Lower lobe of right lung (tissue), 2 donors: ENCODE measurements at places on chromosomes 6 and 20.

DNA sequence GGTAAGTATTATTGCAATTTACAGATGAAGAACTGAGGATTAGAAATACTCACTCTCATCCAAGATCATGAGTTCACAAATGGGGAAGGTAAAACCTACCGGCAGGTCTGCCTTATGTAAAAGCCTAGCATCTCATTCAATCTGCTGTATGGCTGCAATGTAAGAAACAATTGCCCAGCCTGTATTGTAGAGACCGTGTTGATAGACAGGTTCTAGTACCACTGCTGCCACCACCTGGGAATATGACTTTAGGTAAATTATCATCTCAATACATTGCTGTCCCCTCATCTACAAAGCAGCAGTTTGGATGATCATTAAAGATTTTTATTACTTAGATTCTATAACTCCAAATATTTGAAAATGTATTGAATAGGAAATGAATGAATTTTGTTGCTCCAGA is 23.3 kb upstream of the ARHGAP18 start:
- no peak for DNase-seq

DNA sequence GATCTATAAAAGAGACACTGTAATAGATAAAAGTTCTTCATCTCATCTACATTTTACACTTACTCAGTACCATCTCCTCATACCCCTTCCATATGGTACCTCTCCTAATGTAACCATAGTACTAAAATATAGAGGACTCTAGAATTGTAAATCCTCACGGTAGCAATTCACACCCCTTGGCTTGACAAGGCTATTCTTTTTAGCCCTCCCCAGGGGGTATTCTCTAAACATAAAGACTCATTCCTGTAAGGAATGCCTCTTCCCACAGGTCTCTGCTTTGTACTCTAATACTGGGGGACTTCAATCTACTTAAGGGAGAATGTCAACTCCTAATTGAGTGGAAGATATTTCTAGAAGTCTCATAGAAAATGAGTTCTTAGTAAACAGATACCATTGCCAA is 85.9 kb downstream of the VIP start:
- DNase-seq, result no peak

GRCh38 chr6:14275493-14275851 is 157.9 kb downstream of the CD83 start:
- no peak for DNase-seq

- DNase-seq, result peak; percentile 57
Measured at GRCh38 chr20:34708621-34709043, 4.5 kb downstream of the TP53INP2 start.

GRCh38 chr20:61303675-61304074 is 51.6 kb downstream of the CDH4 start:
- DNase-seq, result no peak

- no peak for DNase-seq
Measured at GRCh38 chr6:68633972-68634725, 933 bp upstream of the ADGRB3 start.

DNA sequence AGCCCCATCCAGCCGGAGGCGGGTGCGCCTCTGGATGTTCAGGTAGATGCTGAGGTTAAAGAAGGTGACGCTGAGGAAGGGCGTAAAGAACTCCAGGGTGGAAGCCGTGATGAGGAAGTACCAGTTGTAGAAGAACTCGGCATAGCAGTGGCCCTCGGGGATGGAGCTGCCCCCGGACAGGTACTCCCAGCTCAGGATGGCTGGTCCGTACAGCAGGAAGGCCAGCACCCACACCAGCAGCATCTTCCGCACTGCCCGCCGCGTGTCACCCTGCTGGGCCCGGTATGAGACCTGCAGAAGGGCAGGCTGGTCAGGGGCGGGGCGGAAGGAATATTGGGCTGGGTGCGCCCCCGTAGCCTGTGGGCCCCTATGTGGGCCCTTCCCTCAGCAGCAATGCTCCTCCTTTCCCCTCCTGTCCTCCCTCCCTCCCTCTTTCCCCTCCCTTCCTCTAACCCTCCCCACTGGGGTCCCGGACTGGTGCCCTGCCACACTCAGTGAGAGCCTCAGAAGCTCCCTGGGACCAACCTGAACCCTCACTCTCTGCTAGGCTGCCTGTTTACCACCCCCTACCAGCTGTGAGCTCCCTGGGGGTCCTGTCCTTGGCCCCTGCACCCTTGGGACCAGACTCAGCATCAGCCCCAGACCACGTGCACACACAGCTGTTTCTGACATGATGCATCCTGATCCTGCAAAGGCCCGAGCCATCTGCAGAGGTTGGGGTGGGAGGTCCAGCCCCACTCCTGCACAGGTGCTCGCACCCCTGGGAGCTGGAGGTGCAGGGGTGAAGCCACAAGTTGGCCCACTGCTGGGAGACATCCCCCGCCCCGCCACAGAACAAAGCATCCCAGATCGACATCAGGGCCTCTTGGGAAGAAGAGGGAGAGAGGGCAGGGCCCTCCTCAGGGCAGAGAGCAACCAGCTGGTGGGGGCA is 3.2 kb downstream of the HRH3 start:
- no peak for DNase-seq

- DNase-seq, result no peak
Measured at GRCh38 chr6:13586603-13587542, 12.5 kb downstream of the SIRT5 start.

DNA sequence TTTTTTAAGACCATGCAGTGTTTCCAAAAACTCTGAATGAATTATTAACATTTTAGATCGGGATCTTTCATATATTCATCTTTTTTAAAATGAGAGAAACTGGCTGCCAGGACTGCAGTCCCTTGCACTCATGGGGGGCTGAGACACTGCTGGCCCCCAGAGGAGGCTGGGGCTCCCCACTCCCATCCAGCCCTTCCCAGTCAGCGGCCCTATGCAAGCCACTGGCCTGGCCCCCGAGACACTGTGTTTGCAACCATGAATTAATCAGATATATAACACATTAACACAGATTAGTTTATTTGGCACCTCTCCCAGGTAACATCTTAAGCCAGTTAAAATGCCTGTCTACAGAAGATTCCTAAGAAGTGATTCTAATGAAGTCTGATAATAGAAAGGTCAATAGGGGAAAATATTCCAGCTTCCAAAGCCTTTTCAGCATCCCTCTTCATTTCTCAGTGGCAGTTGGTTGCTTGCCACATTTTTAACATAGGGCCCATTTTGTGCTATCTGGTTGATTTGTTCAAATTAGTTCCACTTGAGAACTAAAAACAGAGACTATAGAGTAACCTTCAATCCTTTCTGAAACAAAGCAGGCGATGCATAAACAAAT is 184.4 kb upstream of the FBXL4 start:
- DNase-seq, result no peak

DNA sequence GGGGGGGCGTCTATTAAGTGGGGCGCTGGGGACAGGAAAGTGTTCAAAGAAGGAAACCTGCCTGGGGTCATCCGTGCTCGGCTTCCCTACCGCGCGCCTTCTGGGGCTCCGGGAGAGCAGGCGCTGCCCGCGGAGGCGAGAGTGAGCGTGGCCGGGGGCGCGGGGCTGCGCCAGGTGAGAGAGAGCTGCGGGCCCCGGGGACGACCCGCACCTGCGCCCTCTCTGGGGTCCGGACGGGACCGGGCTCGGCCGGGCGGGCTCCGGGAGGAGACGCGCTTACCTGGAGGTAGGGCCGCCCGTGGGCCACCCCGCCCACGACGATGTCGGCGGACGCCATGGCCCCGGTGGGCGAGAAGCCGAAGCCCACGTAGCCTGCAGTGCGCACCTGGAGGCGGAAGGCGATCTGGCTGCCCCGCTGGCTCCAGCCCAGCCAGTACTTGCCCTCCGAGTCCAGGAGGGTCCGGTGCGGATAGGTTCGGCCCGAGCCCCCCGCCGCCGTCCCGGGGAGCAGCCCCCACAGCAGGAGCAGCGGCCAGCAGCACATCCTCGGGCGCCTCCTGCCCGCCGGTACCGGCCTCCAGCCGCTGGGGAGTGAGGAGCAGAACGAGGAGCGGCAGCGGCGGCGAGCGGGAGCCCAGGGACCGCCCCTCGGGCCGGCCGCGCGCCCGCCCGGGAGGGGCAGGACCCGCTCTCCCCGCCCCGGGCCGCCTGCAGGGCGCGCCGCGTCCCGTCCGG is at the start of gene MOXD1:
Gene MOXD1, minus strand, starts transcription at position 593 of the 735 bp plus-strand sequence. Its CDS starts 49 bp downstream, at position 544.
- no peak for DNase-seq

- peak; percentile 75 for DNase-seq
Measured at GRCh38 chr20:50303573-50304500, 113.2 kb downstream of the CEBPB start.

DNA sequence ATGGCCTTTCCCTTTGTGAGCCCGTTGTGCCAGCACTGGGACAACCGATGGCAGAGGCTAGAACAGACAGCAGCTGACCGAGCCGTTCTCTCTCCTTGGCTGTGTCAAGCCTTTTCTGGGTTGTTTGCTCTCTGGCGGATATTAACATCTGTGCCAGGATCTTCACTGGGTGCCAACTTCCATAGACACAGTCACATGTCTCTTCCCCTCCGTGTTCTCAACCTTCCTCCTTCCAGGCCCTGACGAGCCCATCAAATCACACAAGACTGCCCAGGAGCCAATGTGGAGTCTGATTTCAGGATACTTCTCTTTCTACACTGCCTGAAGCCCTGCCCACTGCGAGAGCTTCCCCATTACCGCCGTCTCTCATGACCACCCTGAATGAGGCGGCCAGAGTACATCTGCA is 111.0 kb upstream of the RALGAPA2 start:
- no peak for DNase-seq

GRCh38 chr20:50398821-50399554 is 111.2 kb upstream of the PTPN1 start:
- DNase-seq, result peak; percentile 90

GRCh38 chr20:22795871-22796270 is 211.5 kb upstream of the FOXA2 start:
- no peak for DNase-seq

GRCh38 chr6:35453236-35453635 is 1.1 kb downstream of the FANCE start:
- DNase-seq, result no peak

GRCh38 chr20:5807431-5807830 is 57.2 kb downstream of the SHLD1 start:
- no peak for DNase-seq

- no peak for DNase-seq
Measured at GRCh38 chr20:62267543-62267942, 29.2 kb downstream of the OSBPL2 start.

- no peak for DNase-seq
Measured at GRCh38 chr6:37129566-37129965, 40.4 kb upstream of the PIM1 start.

DNA sequence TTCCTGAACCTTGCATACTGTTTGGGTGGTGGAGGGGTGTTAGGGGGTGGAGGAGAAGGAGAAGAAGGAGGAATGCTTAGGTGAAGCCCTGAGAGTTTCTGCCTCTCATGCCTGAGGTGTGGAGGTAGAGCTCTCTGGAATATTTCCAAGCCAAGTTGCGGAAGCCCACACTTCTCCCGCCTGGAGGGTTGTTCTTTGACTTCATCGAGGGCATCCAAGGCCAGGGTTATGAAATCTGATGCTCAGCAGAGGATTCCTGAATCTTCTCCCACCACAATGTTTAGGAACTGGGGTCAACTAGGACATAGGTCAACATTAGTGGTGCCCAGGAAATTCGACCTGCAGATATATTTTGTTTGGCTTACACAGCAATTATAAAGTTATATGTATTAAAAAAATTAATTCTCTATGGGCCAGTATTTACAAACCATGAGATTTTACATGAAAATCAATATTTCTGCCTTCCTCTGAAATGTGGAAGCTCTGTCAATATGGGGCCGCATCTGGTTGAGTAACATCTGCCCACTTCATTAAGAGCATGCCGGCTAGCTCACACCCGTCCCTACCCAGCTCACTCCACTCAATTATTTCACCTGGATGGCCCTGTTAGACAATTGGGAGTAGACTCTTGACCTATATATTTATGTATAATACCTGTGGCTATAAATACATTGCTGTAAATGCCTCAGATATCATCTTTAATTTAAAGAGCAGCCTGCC is 257.1 kb upstream of the ZFP64 start:
- no peak for DNase-seq

GRCh38 chr20:44714701-44715498 is at the start of gene CCN5:
Gene CCN5 (plus strand): TSS chr20:44715369. CDS start chr20:44715391, 22 bp downstream.
- peak; percentile 90 for DNase-seq

DNA sequence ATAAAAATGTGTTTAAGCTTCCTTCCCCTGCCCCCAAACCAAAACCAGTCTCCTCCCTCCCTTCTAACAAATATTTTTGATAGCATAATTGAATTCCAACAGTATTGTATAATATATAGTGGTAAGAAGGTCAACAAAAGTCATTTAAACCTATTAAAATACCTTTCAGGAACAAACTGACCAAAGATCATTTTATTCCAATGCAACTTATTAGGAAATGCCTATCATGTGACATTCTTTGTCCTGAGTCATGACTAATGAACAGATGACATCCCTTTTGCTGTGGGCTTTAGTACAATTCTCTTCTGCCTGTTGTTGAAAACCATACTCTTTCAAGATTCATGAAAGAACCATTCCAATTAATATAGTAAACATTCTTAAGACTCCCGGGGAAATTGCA is 51.5 kb upstream of the TRAF3IP2 start:
- no peak for DNase-seq

DNA sequence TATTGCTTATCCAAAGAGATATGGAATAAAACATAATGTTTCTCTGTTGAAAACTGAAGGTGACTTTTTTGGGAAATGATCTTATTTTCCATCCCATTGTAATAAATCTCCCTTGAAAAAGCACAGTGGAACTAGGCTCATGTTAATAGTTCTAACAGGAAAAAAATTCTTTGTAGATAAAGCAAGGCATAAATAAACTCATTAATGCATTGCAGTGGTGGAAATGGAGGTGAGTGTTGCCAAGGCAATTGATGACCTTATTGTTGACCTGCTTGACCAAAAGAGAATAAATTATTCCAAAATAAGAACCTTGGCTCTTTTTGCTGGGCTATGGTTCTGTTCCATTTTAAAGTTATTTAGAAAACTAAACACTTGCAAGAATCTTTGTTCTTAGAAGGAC is 55.2 kb downstream of the TRMT11 start:
- DNase-seq, result no peak

DNA sequence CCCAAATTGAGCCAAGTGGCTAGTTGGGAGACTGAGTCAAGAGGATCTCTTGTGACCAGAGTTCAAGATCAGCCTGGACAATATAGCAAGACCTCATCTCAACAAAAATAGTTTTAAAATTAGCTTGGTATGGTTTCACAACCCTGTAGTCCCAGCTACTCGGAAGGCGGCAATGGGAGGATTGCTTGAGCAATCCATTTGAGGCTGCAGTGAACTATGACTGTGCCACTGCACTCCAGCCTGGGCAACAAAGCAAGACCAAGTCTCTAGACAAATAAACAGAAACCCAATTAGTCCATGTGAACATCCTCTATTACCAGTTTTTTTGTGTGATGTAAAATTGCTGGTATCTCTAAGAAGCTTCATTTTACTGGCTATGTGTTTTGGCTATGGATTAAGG is 106.2 kb downstream of the TULP4 start:
- no peak for DNase-seq
